Activated T-helper 1 cell treated with anti-CD3 and anti-CD28 coated beads, Interleukin-12 subunit alpha, Interleukin-12 subunit beta, Interleukin-2, Interleukin-4 antibody, amounts not matched to agents 30 ng/mL and 10 ng/mL and 1 ng/mL, durations not matched to agents 14 hours and 24 hours and 36 hours (primary cell): ENCODE measurements at places on chromosomes 6 and 20.

DNA sequence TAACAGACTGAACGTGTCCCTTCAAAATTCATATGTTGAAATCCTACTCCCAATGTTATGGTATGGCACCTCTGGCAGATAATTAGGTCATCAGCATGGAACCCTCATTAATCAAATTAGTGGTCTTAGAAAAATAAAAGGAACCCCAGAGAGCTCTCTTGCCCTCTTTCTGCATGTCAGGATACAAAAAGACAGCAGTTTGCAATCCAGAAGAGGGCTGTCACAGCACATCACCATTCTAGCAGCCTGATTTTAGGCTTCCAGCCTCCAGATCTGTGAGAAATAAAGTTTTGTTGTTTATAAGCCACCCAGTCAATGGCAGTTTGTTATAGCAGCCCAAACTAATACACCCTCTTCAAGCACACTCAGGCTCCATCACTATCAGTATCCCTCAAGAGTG is 292.9 kb downstream of the TRDN start:
- DNase-seq, result no peak

DNA sequence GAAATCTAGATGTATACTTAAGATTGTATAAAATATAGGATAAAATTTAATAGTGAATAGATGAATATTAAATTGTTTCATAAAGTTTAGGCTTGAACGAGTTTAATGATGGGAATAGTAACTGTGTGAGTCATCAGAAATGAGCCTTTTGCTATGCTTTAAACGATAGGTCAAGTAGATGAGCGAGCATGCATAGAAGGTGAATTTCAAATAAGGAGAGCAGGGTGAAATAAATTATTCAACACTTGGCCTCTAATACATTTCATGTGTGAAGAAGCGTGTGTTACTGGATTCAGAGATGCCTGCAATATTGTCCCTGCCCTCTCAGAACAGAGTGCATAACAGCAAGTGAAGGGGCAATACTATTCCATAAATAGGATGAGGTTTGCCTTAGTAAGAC is 74.4 kb upstream of the EYA4 start:
- no peak for DNase-seq

- DNase-seq, result no peak
These were observed 156.0 kb downstream of the TBC1D7 start for GRCh38 chr6:13172291-13172690.

DNA sequence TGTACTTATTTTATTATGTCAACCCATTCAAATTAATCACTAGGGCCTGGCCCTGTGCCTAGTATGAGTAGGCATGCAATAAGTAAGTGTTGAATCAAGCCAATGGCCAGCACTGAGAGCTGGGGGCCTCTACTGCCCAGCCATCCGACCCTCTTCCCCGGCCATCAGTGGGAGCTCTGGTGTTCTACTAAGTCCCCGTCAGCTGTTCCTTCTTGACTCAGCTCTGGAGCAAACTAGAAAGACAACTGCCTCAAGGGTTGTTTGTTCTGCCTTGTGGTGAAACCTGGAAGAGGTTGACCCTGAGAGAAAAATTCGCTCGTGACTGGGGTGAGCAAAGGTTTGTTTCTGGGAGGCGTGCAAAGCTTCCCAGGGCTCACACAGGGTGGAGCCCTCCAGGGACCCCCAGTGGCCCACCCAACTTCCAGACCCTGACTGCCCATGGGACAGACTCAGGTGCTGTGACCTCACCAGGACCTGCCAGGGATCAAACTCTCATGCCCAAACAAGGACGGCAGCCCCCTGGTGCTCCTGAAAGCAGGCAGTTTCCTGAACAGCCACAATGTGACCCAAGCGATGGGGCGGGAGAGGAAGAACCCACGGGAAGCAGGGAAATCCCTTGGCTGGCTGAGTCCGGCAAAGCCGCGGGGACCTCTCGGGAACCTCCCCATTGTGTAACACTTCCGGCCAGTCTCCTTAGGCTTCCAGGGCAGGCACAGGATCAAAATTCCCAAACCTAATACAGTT is 50.4 kb downstream of the BANF2 start:
- no peak for DNase-seq

- no peak for DNase-seq
These were observed 395.0 kb downstream of the HDGFL1 start for GRCh38 chr6:22964334-22964733.

DNA sequence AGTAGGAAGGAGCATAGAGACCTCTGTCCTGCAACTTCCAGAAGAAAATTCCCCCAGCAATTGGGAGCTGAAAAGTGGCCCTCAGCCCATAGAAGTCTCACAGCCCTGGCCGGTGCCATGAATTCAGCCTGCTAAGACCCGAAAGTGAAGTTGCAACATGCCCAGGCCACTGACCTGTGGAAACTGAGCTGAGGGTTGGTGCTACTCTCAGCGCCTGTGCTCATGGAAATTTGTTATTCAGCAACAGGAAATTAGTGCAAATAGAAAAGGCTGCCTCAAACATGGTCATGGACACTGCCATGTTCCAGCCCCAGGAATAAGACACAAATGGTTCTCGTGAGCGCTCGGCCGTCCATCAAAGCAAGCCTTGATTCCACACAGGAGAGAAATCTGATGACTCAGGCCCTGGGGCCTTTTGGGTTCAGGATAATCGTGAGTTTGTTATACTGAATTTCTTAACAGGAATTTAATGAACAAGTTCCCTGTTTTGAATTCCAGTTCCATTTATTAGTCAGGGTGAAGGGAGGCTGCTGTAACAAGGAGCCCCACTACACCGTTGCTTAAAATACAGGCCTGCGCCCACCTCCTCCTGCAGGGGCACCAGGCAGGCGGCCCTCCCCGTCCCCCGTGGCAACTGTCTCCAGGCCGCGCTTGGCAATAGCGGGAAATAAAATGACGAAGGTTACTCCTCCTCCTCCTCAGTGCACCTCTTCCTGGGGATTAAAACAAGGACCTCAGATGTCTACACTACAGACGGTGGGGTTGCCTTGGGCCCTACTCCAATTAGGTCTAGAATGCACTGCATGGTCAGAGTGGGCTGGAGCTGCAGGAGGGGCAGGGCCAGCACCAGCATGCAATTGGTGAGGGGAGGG is 152.9 kb downstream of the ERMARD start:
- DNase-seq, result no peak

GRCh38 chr6:1312473-1313367 is 822 bp downstream of the FOXQ1 start:
- DNase-seq, result no peak

DNA sequence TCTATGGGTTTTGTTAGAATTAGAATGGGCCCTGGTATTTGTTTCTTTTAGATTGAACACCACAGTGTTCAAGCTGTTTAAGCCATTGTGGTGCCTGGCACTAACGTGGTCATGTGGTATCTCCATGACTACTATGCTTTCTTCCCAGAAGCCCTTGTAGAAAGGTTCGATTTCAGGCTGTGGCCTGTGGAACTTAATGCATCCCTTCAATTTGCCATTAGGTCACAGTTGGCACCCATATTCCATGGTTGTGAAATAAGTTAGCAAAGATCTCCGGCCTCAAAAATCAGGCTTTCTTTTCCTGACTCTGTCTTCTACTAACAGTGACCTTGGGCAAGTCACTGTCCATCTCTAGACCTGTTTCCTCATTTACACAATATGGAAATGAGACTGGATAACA is 31.3 kb upstream of the AAR2 start:
- DNase-seq, result no peak

DNA sequence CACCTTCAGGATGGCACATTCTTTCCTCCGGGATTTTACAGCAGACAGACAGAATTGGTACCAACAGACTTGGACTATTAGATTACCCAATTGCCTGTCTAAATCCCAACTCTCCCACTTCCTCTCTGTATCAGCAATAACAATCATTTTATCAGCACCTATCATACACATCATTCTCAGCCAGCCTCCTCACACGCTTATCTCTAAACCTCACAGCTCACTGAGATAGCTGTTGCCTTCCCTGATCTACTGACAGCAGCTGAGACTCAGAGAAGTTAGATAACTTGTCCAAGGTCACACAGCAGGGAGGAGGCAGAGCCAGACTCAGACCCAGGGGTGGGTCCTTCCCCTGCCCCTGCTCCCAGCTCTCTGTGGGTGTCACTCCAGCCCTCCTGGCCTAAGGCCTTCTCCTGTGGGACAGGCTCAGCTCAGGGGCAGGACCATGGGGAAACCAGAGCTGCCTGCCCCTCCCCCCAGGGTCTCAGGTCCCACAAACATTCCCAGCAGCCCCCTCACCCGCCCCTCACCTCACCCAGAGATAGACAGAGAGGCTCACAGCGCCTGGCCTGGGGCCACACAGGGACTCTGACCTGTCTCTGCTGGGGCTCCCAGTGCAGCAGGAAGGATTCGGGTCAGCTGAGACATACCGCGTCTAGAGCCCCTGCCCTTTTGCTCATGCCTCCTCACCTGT is 92.8 kb downstream of the GRM4 start:
- no peak for DNase-seq

GRCh38 chr20:2741463-2741862 is 48.9 kb downstream of the EBF4 start:
- DNase-seq, result peak; percentile 29

DNA sequence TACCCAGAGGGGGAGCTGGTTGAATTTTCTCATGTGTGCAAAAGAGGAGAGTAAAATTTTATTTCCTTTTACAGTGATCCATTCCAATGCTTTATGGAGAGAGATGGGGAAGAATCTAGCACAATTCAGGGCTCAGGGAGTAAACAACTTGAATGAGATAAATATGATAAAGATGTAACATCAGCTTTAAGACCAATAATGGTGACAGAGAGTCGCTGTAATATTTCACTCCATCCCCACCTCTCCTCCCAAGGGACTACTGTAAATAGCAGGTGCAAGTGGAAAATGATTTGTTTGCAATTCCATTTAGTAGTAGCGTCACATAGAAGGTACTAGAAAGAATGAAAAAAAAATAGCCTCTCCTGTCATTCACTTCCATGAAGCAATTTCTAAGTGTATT is 4.8 kb downstream of the CRISP3 start:
- DNase-seq, result no peak

DNA sequence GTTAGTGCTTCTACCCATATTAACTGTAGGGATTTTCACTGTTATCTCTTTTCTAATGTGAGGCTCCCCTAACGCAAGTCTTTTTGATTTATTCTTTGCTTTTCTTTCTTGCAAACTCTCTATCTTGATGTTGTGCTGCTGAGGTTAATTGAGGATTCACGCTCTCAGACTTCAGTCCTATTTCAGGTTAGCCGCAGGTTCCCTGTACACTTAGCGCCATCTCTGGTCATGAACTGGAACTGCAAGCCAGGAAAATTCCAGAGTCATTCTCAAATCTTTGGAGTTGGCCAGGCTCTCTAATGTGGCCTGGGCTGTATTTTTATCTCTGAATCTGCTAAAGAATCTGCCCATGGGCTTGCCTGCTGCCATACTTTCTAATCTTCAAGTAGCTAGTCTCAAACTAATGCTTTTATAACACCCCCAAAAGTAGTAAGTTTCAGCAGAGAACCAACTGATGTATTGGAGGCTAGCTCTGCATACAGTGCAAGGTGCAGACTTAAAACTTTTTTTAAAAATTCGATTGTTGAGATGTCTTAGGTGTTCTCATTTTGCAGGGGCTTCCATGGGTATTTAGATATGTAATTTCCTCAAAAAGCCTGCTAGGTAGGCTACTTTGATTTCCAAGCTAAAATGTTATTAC is 91.1 kb upstream of the OPRM1 start:
- no peak for DNase-seq

DNA sequence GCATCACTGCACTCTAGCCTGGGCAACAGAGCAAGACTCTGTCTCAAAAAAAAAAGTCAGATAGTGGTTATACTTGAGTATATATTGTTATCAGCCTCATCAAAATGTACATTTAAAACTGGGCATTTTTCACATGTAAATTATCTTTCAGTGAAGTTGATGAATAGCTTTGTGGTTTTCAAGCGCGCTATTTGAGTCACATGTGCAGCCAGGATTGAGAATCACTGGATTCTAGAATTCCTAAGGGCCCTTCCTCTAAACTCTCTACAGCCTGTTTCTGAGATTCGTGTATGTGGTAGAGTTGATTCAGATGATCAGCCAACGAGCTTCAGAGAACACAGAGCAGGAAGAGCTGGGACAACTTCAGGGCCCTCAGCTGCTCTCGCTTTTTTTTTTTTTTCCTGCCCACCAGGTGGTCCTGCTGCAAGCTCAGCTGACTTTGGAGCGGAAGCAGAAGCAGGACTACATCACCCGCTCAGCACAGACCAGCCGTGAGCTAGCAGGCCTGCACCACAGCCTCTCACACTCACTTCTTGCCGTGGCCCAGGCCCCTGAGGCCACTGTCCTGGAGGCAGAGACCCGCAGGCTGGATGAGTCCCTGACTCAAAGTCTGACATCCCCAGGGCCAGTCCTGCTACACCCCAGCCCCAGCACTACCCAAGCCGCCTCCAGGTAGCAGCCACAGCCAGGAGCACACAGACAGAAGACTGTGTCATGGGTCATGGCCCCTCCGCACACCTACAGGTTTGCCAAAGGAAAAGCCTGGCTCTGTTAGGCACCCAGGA is 18.3 kb downstream of the C20orf173 start:
- no peak for DNase-seq

- no peak for DNase-seq
These were observed 43.0 kb downstream of the NTSR1 start for GRCh38 chr20:62751551-62752150.

- DNase-seq, result no peak
These were observed 492.5 kb upstream of the FLRT3 start for GRCh38 chr20:14829906-14830305.

- no peak for DNase-seq
These were observed 6.8 kb upstream of the MRPS10 start for GRCh38 chr6:42224222-42225028.

- no peak for DNase-seq
These were observed 3.8 kb downstream of the IGF2R start for GRCh38 chr6:159972506-159973268.

DNA sequence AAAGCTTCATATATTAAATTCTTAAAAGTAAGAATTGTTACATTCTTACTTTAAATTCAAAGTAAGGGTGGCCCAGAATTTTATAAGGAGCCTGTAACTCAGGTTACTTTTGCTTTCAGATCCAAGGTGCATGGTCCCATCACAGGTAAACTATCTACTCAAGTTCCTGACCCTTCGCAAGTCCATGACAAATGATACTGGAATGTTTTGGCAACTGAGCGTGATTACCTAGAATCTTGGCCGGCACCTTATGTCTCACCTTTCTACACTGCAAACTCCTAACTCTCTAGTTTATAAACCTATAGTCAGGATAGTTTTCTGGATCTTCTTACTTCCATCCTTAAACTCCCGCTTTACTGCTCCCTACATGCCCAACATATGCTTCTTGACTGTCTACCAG is 67.9 kb upstream of the HMGN3 start:
- DNase-seq, result no peak

DNA sequence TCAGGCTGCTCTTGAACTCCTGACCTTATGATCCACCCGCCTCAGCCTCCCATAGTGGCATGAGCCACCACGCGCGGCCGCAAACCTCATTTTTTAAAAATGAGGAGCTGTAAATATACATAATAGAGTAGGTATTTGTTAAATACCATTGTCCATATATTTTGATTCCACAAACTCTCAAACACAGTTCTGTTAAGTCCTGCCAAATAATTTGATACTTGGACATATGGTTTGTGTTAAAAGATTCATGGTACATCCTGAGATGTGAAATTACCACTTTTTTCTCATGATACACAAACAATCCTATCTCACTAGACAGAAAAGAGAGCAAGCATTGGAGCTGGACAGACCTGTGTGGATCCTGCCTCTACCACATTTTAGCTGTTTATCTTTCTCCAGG is 334.1 kb upstream of the KCNQ5 start:
- no peak for DNase-seq

- DNase-seq, result no peak
These were observed 75.0 kb upstream of the EZR start for GRCh38 chr6:158894193-158894592.

GRCh38 chr6:6890400-6890858 is 217.3 kb upstream of the RREB1 start:
- DNase-seq, result no peak

- no peak for DNase-seq
These were observed 10.2 kb downstream of the ABHD16A start for GRCh38 chr6:31692886-31693285.
